ENCODE measurements at places on chromosomes 13 and 19.
A peak's percentile ranks its signal among the peaks of the same experiment; 100 is the strongest.

DNA sequence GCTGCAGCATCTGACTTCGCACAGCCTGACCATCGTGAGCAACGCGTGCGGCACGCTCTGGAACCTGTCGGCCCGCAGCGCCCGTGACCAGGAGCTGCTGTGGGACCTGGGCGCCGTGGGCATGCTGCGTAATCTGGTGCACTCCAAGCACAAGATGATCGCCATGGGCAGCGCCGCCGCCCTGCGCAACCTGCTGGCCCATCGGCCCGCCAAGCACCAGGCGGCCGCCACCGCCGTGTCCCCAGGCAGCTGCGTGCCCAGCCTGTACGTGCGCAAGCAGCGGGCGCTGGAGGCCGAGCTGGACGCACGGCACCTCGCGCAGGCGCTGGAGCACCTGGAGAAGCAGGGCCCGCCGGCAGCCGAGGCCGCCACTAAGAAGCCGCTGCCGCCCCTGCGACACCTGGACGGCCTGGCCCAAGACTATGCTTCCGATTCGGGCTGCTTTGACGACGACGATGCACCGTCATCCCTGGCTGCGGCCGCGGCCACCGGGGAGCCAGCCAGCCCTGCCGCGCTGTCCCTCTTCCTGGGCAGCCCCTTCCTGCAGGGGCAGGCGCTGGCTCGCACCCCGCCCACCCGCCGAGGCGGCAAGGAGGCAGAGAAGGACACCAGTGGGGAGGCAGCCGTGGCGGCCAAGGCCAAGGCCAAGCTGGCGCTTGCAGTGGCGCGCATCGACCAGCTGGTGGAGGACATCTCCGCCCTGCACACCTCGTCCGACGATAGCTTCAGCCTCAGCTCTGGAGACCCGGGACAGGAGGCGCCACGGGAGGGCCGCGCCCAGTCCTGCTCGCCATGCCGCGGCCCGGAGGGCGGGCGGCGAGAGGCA lies 13.6 kb downstream of the C19orf25 start:
- peak; percentile 24 for DNase-seq

- no peak for DNase-seq
Measured at GRCh38 chr13:84651288-84651687, 769.0 kb upstream of the SLITRK1 start.

DNA sequence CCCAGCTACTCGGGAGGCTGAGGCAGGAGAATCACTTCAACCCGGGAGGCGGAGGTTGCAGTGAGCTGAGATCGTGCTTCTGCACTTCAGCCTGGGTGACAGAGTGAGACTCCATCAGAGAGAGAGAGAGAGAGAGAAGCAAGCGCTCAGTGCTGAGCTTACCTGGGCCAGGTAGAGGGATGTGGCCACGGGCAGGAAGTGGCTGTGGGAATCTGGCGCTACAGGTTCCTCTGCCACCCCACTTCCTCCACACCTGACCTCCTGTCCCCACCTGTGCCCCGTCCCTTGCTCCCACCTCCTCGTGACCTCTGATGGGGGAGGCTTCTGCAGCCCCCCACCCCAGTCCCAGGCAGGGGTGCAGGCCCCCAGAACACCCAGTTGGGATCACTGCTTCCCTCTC lies 1.0 kb upstream of the NCCRP1 start:
- DNase-seq = no peak

DNA sequence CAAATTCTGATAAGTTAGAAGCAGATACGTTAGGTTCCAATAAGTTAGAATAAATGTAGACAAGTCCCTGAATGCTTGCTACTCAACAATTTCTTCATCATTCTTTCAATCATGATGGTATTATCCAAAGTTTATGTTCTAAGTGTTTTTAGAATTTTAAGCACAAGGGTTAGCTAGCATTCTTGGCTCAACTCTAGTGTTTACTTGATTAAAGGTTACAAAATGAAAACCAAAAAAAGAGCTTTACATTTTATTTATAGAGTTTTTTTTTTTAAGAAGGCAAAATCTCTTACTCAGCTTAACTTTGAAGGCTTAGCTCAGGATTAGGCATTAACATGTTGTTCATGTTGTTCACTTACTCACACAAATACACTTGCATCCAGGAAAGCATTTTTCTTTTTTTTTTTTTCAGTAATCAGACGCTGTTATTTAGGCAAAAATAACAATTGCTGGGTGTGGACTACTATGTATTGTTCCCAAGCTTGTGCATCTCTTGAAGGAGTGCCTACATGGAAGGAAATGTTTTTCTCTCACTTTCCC lies 420.6 kb downstream of the DCT start:
- DNase-seq = no peak

- no peak for DNase-seq
Measured at GRCh38 chr19:41363371-41363752, 587 bp downstream of the B9D2 start.

GRCh38 chr13:30800107-30800506 lies 64.8 kb downstream of the ALOX5AP start:
- DNase-seq = no peak

DNA sequence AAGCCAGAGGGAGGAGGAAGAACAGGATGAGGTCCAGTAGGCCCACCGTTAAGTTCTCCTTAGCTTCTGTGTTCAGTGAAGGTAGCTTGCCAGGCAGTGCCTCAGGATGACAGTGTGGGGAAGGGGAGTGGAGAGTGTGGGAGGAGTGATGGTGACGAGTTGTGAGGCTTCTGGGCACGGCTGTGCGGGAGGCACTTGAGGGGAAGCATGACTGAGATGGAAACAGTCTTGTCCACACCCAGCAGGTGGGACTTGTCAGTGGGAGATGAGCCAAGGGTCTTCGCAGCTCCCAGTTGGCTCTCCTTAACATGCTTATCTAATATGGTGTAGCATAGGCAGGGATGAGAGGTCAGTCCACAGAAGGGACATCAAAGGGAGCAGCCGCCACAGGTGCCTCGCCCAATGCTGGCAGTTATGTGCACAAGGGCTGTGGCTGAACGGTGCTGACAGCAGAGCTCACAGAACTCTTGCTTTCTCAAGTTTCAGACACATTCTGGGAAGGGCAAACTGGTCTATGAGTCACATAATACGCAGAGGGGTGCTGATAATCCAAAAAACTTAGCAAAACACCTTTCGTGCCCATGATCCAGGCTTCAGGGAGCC lies 47.5 kb downstream of the OXGR1 start:
- DNase-seq = no peak

- no peak for DNase-seq
Measured at GRCh38 chr19:12750851-12751250, 740 bp upstream of the BEST2 start.

DNA sequence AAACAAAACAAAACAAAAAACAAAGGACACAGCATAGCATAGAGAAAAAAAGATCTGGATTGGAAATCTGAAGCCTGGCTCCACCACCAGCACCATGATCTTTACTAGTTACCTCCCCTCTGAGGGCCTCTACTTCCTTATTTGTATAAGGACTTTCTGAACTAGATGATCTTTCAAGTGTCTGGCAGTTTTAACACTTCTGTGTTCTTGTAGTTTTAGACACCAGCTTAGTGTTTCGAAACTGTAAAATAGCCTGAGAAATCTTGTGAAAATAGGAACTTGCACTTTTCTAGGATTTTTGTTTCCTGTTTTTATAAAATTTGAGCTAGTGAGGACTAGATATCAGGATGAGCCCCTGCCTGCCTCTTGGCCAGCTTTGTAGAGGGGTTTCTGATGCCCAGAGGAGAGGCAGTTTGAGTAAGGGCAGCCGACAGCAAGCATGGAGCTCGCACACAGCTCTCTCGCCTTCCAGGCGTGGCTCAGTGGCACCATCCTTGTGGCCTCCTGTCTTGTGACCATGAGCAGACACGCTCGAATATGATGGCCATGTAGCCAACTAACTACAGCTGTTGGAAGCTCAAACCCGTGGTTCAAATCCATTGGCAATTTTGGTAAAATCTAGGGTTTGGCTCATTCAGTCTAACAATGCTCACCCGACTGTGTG lies 319.0 kb downstream of the KCNRG start:
- DNase-seq = no peak

GRCh38 chr13:27151798-27152599 lies 19.6 kb downstream of the USP12 start:
- DNase-seq = no peak

DNA sequence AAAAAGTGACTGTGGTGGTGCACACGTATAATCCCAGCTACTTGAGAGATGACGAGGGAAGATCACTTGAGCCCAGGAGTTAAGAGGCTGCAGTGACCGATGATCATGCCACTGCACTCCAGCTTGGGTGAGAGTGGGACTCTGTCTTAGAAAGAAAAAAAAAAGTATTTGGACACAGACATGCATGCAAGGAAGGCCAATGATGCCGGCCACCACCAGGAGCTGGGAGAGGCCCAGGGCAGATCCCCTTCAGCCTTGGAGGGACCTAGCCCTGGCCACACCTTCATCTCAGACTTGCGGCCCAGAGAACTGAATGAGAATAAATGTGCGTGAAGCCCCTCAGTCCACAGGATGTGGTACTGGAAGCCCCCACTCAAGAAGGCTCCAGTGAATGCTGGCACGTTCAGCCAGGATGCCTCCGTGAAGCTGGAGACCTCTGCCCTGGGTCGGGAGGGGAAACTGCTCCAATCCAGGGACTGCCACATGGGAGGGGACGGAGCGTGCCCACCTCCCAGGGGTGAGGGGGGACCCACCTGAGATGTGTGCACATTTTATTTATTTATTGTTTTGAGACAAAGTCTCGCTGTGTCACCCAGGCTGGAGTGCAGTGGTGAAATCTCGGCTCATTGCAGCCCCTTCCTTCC lies 14.6 kb downstream of the TNFAIP8L1 start:
- DNase-seq = no peak

GRCh38 chr13:68428292-68428691 lies 1198.2 kb upstream of the PCDH9 start:
- no peak for DNase-seq

GRCh38 chr13:90510319-90510718 lies 837.2 kb upstream of the MIR17HG start:
- DNase-seq = no peak

GRCh38 chr13:81493144-81493543 lies 1152.2 kb upstream of the SPRY2 start:
- no peak for DNase-seq

- DNase-seq = no peak
Measured at GRCh38 chr13:27665761-27666160, 44.1 kb downstream of the POLR1D start.

- no peak for DNase-seq
Measured at GRCh38 chr19:17803264-17803896, 8.4 kb downstream of the B3GNT3 start.

DNA sequence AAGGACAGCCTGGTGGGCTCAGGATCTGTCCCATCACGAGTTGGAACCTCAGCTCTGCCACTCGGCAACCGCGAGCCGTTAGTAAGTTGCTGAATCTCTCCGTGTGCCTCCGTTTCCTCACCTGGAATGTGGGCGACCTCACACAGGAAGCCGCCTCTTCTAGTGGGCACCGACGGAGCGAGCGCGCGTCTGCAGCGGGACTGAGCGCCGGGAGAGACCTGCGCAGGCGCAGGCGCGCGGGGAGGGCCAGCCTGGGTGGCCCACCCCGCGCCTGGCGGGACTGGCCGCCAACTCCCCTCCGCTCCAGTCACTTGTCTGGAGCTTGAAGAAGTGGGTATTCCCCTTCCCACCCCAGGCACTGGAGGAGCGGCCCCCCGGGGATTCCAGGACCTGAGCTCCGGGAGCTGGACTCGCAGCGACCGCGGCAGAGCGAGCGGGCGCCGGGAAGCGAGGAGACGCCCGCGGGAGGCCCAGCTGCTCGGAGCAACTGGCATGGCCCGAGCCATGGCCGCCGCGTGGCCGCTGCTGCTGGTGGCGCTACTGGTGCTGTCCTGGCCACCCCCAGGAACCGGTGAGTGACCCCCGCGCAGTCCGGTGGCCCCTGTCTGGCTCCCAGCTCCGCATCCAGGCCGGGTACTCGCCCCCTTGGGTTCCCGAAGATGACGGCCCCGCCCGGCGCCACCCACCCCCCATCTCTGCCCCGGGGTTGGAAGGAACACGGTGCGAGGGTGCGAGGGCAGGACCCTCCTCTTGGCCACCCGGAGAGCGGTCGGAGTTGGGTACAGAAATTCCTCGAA lies at the start of gene PVR:
TSS of gene PVR (plus strand) at position 306 of the 797 bp plus-strand sequence. CDS start at position 493, 187 bp downstream.
- DNase-seq = no peak

- DNase-seq = no peak
Measured at GRCh38 chr13:74678308-74678965, 544.2 kb upstream of the KLF12 start.

- DNase-seq = no peak
Measured at GRCh38 chr13:113117335-113117872, 5.2 kb upstream of the F10 start.

GRCh38 chr19:42316223-42317211 lies 3.4 kb downstream of the TMEM145 start:
- DNase-seq = no peak

DNA sequence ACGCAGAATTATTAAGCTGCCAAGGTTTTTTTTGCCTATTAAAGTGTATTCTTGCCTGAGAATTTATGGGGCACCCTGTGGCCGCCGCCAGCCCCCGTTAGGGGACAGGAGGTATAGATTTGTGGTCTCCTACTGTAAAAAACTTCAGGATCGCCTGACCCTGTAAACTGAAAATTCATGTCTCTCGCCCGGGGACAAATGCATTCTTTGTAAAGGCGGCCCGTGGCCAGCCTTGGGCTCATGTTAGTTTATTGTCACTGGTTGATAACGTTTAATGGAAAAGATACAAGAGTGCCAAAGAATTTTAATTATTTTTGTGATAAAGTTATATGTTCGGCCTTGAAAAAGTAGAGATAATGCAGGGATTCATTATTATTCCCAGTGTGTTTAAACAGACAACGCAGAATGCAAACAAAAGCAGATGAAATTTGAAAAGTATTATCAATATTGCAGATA lies 141.7 kb downstream of the URI1 start:
- no peak for DNase-seq

GRCh38 chr19:566403-566802 lies 6.0 kb upstream of the BSG start:
- no peak for DNase-seq

GRCh38 chr19:13010038-13010991 lies 15.0 kb downstream of the NFIX start:
- DNase-seq = no peak

GRCh38 chr13:26531742-26532141 lies 25.7 kb upstream of the WASF3 start:
- no peak for DNase-seq

GRCh38 chr13:74530011-74530410 lies 395.8 kb upstream of the KLF12 start:
- DNase-seq = no peak

GRCh38 chr19:24059563-24060295 lies 27.3 kb upstream of the ZNF254 start:
- no peak for DNase-seq

DNA sequence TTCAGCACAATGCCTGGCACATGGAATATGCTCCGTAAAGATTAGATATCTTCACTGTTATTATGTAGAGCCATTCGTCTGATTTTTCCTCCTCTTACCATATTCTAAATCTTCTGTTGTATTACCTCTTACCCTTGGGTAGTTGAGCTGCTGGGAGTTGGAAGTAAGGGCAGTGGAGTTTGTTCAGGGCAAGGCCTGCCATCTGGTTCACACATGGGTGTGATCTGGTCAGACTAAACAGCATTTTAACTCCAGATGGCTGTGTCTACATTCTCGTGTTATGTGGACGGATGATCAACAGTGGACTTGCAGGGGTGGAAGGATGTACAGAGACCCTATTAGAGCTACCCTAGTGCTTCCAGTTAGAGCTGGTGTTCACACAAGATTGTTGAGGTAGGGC lies 164.9 kb downstream of the ZIC5 start:
- DNase-seq = no peak

- no peak for DNase-seq
Measured at GRCh38 chr13:88000787-88001186, 329.6 kb downstream of the SLITRK5 start.

GRCh38 chr13:114065926-114066774 lies 66.3 kb downstream of the RASA3 start:
- no peak for DNase-seq

Measured in stimulated activated naive CD4-positive, alpha-beta T cell treated with Interleukin-2 at 50 U/mL for 16 hours (primary cell).